ENCODE measurements at places on chromosomes 7 and 10. TPM values are rescaled to one million over a fixed set of nuclear protein-coding genes. Genes with fewer than 3 reads are reported as not detected.

The WDFY4 gene
- 0.18 TPM for total RNA-seq

The GFRA1 gene
- total RNA-seq, result not detected

The CALN1 gene
- not detected for total RNA-seq

The TMEM254 gene
- 11.4 TPM for total RNA-seq

The SLC26A5 gene
- total RNA-seq, result 0.07 TPM

The EBF3 gene
- not detected for total RNA-seq

The CALHM3 gene
- not detected for total RNA-seq

The SLC39A12 gene
- total RNA-seq, result not detected

The ADCY1 gene
- 8.9 TPM for total RNA-seq

The HABP2 gene
- total RNA-seq, result not detected

The APBB1IP gene
- 47.4 TPM for total RNA-seq

The ERCC6 gene
- total RNA-seq, result 26.2 TPM

- DNase-seq, result no peak
Observed at GRCh38 chr10:14858338-14858960, 20.2 kb upstream of the SUV39H2 start.

DNA sequence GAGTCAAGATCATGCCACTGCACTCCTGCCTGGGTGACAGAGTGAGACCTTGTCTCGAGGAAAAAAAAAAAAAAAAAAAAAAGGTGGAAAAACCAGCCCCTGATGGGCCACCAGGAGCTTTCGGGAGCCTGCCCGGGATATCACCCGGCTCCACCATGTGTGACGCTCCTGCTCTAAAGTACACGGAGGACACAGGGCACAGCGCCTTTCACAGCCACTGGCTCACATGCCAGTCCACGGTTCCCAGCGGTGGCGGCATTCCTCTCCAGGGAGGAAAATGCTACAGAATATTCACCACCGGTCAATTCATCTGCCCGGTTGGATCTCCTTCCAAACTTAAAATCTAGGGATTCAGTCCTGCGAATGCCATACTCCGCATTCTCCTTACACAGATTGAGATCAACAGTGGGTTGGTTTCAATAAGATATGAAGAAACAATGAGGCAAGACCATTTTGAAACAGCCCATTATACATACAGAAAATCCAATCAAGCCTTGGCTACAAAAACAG, 81.2 kb downstream of the CTBP2 start:
- DNase-seq, result no peak

DNA sequence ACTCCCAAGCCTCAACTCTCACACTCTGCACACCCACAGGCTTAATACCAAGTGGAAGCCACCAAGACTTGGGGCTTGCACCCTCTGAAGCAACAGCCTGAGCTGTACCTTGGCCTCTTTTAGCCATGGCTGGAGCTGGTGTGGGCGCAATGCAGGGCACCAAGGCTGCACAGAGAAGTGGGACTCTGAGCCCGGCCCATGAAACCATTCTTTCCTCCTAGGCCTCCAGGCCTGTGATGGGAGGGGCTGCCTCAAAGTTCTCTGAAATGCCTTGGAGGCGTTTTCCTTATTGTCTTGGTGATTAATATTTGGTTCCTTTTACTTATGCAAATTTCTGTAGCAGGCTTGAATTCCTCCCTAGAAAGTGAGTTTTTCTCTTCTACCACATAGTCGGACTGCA, 276.6 kb downstream of the PAXIP1 start:
- no peak for DNase-seq

DNA sequence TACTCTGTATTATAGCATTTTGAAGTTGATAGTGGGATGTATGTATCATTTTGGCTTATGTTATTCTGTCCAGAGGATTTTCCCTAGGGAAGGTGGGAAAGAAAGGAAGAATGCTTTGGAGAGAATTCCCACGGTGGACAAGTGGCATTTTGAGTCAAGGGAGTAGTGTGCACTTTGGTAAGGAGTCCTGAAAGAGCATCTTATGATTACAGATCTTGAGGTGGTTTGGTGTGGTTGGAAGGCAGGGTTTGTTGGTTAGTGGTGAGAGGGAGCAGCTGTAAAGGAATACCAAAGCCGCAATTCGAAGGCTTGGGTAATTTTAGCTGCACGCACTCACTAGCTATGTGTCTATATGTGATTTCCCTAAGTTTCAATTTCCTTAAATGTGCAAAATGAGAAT, 16.1 kb downstream of the CCSER2 start:
- DNase-seq, result no peak

DNA sequence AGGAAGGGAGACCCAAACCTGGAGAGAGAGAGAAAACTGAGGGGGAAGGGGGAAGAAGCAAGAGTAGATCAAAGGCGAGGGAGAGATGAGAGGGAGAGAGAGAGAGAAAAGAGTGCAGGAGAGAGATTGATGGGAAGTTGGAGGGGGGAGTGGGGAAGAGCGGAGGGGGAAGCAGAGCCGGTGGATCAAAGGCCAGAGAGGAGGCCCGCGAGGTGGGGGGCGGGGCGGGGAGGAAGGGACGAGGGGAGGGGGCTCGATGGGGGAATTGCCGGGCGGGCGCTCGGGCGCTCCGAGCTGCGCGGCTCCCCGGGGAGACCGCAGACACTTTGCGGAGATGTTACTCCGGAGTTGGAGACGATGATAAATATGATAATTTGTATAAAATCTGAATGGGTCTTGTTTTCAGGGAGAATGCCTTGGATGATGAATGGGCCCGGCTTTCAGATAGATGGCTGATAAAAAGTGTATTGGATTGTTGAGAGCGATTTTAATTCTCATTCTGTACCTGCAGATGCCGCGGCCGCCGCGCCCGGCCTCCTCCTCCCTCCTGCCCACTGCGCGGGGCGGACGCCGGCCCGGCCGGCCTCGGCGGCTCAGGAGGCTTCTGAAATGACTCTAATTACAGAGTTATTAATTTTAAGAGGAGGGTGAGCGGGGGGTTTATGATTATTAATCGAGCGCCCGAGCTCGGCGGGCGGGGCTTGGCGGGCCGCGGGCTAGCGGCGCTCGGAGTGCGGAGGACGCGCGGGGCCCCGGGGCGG, 21.4 kb upstream of the PAX2 start:
- no peak for DNase-seq

GRCh38 chr10:13340626-13341376, 7.3 kb downstream of the SEPHS1 start:
- no peak for DNase-seq

GRCh38 chr7:100763556-100764140, 30.3 kb downstream of the ZAN start:
- no peak for DNase-seq

DNA sequence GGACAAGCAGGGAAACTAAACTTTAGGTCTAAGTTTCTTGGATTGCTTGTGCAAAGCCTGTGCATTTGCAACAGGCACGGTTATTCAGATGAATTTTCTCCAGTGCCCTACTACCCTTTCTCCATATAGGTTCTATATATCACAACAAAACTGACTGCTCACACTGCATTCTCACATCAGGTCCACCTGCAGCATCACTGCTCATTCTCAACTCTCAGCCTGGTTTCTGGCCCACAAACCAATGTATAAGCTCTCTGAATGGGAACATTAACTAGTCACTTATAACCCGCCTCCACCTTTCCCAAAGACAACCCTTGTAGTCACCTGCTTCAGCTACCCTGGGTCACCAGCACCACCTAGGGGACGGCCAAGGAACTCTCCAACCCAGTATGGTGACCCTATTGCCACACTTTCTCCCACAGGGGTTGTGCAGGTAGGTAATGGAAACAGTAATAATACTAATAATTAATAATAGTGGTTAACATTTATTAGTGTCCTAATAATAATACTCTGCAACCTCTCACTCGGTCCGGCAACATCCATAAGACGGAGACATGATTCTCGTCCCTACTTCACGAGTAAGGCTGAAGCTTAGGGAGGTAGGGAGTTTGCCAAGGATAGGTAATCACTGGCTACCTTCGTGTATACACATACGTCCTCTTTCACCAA, 97.3 kb downstream of the CLEC2L start:
- DNase-seq, result peak; percentile 51

DNA sequence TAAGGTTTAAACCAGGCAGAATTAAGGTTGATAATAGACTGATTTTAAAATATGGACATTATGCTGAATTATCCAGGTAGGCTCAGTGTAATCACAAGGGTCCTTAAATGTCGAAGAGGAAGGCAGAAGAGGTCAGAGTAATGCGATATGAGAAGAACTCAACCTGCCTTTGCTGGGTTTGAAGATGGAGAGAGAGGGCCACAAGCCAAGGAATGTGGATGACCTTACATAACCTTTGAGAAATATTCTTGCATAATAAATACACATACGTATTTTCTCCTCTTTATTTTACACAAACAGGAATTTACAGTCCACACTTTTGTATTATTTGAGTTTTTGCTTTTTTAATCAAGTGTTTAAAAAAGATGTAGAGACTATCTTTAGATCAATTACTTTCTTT, 88.5 kb downstream of the ST7 start:
- DNase-seq, result no peak

- DNase-seq, result peak; percentile 40
Observed at GRCh38 chr10:116723428-116724281, 18.7 kb downstream of the HSPA12A start.

DNA sequence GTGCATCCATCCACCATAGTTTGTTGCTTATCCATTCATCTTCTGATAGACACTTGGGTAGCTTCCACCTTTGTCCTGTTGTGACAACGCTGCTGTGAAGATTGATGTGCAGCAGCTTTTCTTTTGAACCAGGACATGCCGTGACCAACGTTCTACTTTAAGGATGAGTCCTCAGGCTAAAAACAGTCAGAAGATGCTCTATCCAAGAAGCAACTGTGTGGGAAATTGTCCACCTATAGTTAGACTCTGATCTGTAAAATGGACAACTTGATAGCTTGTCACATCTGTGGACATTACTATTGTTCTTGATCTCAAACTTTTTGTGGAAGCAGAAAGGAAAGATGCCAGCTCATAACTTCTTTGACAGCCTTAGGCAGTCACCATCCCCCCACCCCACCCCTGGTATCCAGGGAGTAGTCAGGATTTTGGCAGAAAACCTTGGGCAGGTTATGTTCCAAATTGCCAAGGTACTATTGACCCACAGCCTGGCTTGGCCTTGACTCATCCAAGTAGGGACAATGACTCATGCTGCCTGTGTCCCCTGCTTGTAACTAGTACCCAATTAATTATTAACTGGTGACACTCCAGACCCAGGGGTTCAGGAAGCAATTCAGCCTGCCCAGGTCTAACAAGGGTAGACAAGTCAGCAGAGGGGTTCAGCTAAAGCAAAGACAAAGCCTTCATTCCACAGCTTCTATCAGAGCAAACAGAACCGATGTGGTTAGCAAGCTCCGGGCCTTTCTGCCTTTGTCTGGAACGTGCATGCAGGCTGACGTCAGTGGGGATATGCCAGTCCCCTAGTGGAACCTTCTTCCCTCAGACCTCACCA, 99.6 kb upstream of the ANLN start:
- DNase-seq, result no peak

GRCh38 chr10:34889004-34889869, 74.1 kb upstream of the PARD3 start:
- DNase-seq, result no peak

- no peak for DNase-seq
Observed at GRCh38 chr10:111890046-111890445, 293.5 kb downstream of the GPAM start.

GRCh38 chr10:12852687-12853086, 148.8 kb downstream of the CCDC3 start:
- no peak for DNase-seq

GRCh38 chr10:6669269-6669859, 89.3 kb upstream of the PRKCQ start:
- DNase-seq, result no peak

GRCh38 chr10:110857265-110858171, 14.2 kb upstream of the PDCD4 start:
- peak; percentile 28 for DNase-seq

DNA sequence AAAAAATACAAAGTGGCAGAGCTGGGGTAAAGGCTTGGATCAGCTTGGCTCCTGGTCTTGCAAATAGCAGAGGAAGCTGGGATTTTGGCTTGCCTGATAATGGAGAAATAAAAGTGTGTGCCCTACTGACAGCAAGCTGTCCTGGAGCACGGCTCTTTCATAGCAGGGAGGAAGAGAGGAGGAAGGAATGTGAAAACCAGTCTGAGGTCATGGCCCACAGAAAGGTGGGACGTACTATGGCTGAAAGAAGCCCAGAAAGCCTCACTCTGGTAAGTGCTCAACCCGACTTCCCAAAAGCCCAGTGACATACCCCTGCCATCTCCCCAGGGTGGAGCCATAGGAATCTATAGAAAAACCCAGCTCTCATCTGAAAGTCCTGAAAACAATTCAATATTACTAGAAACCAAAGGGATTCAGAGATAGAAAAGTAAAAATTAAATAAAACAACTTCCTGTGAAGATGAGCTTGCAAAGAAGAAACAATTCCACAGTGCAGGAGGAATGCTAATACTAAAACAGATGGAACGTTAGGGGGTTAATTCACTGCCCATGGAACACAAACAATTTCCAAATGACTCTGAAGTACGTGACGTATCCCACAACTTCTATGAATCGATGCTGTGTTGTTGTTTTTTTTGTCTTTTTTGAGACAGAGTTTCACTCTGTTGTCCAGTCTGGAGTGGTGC, 246.7 kb upstream of the PTN start:
- no peak for DNase-seq

- no peak for DNase-seq
Observed at GRCh38 chr7:77910124-77910523, 111.6 kb downstream of the PHTF2 start.

GRCh38 chr7:131554880-131555516, 1.4 kb downstream of the PODXL start:
- no peak for DNase-seq

DNA sequence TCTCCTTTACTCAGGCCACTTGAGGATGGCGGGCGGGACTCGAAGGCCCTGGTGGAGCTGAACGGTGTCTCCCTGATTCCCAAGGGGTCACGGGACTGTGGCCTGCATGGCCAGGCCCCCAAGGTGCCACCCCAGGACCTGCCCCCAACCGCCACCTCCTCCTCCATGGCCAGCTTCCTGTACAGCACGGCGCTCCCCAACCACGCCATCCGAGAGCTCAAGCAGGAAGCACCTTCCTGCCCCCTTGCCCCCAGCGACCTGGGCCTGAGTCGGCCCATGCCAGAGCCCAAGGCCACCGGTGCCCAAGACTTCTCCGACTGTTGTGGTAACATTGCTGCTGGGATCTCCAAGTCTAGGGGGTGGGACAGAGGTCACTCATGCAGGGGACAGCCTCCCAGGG, 65.7 kb downstream of the GTF2IRD1 start:
- no peak for DNase-seq

DNA sequence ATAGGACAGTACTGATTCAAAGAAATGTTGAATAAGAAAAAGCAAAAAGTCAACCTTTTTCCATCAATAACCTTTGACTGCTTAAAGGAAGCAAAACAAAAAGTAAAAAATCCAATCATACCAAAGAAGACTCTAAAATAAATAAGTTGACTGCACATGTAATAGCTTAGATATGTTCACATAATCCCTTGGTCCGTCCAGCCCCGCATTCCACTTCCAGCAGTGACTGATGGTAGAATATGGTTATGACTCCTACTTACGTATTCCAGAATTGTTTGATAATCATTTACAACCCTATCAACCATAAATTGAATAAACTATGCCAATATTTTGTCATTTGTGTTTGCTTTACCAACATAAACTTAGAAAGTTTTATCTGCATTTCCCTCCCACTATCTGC, 77.9 kb downstream of the CTNNA3 start:
- DNase-seq, result no peak

Data from activated T-helper 2 cell treated with anti-CD3 and anti-CD28 coated beads, Interferon-gamma antibody, Interleukin-2, Interleukin-4, amounts not matched to agents 10 μg/mL and 5 μg/mL and 100 μg/mL, durations not matched to agents 14 hours and 24 hours and 36 hours (primary cell).